ENCODE measurements at places on chromosomes 12 and 14.

DNA sequence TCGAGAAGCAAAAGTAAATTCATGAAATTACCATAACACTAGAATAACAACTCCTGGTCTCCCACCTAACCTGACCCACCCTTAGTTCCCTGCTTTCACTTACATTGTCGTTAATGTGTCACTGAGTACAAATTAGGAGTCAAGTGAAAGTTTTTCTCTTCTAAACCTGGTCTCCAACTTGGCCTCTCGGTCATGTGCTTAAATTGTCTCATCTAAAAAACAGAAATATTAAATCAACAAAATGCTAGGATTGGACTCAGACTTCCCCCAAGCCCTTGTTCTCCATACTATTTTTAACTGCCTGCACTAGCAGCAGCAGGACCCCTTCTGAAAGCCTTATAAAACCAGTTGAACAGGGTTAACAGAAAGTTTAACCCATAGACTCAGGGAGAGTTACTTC, 1.8 kb upstream of the BTG1 start:
- no peak for DNase-seq

DNA sequence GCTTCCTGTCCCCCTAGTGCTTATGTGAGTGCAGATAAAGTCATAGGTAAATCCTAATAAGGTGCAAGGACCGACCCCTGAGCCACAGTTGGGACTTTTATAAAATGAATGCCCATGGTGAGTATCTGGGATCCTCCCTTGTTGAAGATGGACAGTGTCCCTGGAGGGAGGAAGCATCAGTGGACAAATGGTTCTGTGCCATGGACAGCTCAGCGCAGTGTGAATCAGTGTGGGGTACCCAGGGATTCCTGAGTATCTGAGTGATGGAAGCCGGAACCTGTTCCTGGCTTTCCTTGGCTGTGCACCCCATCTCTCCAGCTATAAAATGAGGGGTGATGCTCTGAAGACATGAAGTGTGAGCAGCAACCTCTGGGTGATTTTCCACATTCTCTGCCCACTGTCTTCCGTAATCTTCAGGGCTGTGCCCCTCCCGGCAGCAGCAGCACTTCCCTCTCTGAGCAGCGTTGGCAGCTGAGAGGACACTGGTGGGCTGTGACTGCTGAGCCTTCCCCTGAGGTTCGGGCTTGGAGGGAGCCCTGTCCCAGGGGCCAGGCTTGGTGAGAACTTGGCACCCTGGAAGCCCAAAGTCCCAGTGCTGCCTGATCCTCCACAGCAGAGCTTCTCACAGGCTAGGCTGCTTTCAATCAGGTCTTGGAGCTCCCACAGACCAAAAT, 25.0 kb downstream of the VCPKMT start:
- no peak for DNase-seq

GRCh38 chr12:95605087-95605486, 53.8 kb upstream of the USP44 start:
- DNase-seq, result no peak

GRCh38 chr12:77488041-77488620, 342.6 kb upstream of the NAV3 start:
- no peak for DNase-seq

DNA sequence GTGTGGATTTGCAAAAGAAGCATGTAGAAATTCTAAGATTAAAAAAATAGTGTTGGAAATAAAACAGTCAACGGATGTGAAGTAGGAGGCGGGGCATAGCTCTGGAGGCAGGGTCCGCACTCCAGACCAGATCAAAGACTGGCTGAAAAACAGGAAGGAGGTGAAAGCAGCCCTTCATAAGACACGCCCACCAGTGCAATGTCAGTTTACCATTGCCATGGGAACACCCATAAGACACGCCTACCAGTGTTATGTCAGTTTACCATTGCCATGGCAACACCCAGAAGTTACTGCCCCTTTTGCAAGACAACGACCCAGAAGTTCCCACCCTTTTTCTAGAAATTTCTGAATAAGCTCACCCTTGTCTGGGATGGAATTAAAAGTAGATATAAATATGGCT, 87.1 kb downstream of the FZD10 start:
- DNase-seq, result no peak

- DNase-seq, result no peak
Observed at GRCh38 chr12:58206876-58207275, 265.5 kb downstream of the ATP23 start.

DNA sequence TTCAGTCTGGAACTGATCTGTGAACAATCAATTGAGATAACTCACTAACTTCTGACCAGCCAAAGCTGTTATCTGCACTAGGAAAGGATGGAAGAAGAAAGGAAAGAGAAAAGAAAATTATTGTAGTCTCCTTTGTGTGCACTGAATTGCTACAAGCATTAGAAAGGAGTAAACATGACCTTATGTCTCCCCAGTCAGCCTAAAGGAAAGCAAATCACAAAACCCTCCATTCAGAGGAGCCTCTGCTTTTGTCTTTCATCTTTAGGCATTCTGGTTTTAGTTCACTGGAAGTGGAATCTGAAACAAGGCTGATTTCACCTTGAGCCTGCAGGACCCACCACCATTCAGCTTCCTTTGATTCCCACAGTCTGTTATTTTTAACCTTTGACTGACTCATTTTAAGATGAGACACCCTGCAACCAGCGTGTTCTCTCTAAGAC, 26.0 kb downstream of the TBX3 start:
- DNase-seq, result no peak

- DNase-seq, result no peak
Observed at GRCh38 chr14:99579120-99579836, 24.7 kb downstream of the CCDC85C start.

GRCh38 chr14:82710267-82710841, 1176.7 kb upstream of the SEL1L start:
- peak; percentile 28 for DNase-seq

GRCh38 chr12:101521136-101521535, 46.0 kb downstream of the SPIC start:
- no peak for DNase-seq

DNA sequence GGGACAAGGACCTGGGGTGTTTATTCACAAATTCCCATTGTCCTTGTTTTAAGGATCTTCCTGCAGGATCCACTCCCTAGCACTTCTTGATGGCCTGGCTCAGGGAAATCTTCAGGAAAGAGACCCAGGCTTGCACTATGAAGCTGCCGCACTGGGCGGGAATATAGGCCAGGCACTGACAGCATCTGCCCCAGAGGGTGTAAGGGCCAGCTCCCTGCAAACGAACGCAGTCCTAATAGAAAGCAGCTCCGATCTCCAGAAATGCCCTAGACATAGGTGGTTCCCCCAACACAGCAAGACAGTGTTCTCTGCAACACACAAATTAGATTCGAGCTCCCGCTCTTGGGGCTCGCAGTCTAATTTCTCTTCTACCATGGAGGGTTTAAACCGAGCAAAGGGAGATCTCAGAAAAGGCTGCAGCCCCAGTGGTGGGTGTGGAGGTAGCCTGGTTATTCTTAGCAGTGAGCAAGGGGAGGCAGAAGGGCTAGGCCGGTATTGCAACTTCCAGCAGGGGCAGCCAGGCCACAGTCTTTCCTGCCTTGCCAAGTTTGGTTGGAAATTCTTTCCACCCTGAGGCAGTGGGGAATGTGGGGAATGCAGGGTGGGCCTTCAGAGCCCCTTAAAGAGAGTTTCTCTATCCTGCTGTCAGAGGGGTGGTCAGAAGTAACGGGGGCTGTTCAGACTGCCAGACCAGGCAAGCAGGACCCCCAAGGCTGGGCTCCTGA, 16.1 kb upstream of the WSCD2 start:
- DNase-seq, result no peak

DNA sequence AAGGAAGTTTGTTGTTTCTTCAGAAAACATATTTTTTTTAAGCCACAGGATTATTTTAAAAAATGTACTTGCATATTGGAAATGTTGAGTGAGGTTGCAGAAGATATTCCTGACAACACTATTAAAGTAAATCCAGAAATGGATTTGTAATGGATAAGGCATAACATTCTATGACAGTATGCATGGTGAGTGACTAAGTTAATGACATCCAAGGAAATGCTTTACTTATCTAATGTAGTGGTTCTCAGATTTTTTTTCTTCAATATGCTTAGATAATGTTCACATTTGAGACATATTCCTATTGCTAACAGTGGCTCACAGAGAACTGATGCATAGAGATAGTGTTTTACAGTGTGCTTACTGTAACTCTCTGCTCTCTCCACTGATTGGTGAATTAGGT, 49.4 kb downstream of the ZDHHC17 start:
- no peak for DNase-seq

DNA sequence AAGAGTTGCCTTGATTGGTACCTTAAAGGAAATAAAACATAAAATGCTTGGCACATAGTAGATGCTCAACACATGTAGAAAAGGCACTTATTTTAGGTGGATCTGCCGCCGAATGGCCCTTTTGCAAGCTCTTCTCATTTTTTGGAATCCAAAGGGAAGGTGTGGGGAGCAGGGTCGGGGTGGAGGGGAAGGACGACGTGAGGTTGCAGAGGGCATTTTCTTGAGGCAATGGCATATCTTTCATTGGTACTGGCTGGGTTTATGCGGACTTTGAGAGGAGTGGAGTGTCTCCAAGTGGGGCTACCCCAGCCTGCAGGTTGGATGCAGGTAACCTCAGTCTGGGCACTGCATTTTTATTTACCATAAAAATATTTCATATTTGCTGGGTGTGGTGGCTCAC, 8.1 kb downstream of the RTL1 start:
- no peak for DNase-seq

DNA sequence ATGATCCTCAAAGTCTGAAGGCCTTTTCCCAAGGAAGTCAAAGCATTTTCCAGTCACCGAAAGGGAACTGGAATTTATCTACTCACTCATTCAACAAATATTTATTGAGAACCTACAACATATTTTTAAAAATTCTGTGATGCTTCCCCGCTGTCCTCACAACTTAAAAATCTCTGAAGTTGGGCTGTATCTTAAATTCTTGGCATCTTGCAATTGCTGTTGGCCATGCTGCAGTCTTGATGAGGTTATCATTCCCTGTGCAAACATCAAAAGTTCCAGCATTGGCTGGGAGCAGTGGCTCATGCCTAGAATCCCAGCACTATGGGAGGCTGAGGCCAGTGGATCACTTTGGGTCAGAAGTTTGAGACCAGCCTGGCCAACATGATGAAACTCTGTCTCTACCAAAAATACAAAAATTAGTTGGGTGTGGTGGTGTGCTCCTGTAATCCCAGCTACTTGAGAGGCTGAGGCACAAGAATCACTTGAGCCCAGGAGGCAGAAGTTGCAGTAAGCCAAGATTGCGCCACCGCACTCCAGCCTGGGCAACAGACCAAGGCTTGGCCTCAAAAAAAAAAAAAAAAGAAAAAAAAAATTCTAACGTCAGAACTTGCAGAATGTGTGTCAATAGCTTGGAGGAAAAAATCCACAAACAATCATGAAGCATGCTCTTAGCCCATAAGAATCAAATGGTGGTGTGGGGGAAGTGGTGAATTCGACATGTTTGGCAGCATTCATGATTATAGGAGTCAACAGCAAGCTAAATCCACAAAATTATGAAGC, 34.9 kb downstream of the CCDC177 start:
- DNase-seq, result no peak

- no peak for DNase-seq
Observed at GRCh38 chr12:118357257-118358007, 15.3 kb downstream of the TAOK3 start.

- no peak for DNase-seq
Observed at GRCh38 chr14:69493791-69494190, 9.3 kb downstream of the PLEKHD1 start.

DNA sequence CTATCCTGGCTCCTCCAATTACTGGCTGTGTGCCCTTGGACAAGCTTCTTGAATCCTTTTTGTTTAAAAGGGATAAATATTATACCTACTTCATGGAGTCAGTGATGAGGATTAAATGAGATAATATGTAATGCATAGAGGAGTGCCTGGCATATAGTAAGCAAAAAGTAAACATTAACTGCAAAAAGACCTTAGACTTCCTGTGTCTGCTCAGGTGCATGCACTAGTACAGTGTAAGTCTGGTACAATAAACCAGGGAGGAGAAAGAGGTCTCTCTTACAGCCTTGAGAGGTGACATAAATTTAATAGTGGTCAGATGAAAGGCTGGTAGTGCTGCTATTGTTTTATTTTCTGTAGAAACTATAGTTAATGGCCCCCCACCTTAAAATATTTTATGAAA, 305.2 kb upstream of the MIS18BP1 start:
- no peak for DNase-seq

DNA sequence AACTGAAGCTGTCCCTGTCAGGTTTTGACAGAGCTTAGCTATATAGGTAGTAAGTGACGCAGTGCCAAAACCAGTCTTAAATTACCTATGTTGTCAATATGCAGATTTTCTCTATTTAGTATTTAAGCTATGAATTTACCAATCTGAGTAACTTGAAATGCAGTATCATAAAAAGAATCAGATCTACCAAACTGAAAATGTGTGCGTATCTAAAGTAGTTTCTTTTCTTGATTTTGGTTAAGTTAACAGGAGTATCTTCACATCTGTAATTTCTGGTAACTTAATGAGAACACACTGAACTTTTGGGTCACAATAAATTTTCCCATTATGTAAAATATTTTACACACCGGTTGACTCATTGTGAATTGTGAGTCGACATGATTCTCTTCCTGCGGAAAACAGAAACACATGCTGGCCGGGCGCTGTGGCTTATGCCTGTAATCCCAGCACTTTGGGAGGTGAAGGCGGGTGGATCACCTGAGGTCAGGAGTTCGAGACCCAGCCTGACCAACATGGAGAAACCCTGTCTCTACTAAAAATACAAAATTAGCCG, 45.1 kb downstream of the TRAF3 start:
- no peak for DNase-seq

- no peak for DNase-seq
Observed at GRCh38 chr14:99930420-99931274, 134.6 kb upstream of the EVL start.

DNA sequence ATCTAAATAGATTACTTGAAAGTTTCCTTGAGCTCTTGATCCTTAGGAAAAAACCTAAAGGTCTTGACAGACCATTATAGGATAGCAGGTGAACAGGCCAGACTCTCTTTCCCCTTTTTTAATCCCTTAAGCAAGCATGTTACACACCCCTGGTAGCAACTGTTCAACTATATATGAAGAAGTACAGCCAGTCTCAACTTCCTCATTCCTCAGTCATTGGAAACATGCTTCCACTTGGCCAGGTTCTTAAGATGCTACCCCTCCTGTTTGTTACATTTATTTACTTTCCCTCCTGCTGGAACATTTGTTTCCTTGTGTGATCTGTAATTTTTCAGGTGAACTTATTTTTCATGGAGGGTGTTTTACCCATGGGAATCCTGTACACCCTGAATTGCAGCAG, 124.1 kb downstream of the ARMH4 start:
- no peak for DNase-seq

GRCh38 chr12:32390572-32391219, 8.7 kb upstream of the FGD4 start:
- no peak for DNase-seq

DNA sequence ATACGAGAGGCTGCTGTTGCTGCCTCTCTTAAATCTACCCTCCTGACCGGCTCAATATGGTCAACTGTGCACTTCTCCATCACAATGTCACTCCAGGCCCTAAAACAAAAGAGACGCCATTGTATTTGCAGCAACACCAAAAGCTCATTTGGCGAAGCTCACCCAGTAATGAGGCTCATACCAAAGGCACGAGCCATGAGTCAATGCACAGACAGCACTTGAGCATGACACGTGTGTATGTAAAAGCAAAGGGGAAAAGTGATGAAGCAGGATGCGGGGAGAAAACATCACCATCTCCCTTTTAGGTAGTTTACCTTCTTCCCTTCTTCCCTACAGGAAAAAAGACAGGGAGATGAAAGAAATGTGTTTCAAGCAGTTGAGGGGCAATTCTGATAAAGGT, 150.3 kb downstream of the FOXN3 start:
- DNase-seq, result no peak

- DNase-seq, result no peak
Observed at GRCh38 chr14:98176892-98177291, 1095.1 kb downstream of the BCL11B start.

- no peak for DNase-seq
Observed at GRCh38 chr12:40970320-40970907, 217.7 kb upstream of the PDZRN4 start.
